Stimulated activated CD8-positive, alpha-beta memory T cell treated with anti-CD3 and anti-CD28 coated beads, Interleukin-2, amount 100 ng/mL, for 1 hour (primary cell): ENCODE measurements at places on chromosomes 3 and 15.

- DNase-seq = no peak
These were observed 88.2 kb downstream of the RPL39L start for GRCh38 chr3:187051066-187051465.

DNA sequence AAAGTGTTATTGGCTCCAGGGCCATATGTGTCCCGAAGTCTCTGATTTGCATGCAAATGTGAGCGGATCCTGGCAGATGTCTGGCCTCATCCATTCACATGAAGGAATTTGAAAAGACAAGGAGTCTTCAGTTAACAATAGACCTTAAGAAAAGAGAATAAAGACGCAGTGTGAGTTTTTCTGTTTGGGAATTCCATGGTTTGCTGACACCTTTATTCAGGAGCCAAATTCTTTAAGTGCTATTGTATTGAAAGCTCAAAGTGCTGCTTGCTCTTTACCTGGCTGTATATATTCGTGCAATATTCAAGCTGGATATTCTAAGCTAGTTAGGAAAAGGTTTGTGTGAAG, 2.2 kb downstream of the LRRN1 start:
- DNase-seq = no peak

DNA sequence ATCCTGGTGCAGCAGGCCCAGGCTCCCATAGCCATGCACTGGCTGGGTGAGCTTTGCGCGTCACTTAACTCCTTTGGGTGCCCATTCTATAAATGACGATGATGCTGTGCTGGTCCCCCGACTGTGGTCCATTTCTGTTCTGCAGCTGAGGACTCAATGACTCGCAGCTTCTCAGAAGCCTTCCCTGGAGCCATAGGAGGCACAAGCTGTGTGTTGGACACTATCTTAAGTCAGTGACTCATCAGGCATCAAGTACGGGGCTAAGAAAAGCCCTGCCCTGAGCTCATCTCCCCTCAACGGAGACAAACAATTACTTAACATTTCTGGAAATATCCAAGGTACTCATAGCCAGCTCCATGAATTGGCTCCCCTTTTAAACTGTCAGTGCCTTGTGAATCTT, 13.8 kb upstream of the MUSTN1 start:
- DNase-seq = no peak

DNA sequence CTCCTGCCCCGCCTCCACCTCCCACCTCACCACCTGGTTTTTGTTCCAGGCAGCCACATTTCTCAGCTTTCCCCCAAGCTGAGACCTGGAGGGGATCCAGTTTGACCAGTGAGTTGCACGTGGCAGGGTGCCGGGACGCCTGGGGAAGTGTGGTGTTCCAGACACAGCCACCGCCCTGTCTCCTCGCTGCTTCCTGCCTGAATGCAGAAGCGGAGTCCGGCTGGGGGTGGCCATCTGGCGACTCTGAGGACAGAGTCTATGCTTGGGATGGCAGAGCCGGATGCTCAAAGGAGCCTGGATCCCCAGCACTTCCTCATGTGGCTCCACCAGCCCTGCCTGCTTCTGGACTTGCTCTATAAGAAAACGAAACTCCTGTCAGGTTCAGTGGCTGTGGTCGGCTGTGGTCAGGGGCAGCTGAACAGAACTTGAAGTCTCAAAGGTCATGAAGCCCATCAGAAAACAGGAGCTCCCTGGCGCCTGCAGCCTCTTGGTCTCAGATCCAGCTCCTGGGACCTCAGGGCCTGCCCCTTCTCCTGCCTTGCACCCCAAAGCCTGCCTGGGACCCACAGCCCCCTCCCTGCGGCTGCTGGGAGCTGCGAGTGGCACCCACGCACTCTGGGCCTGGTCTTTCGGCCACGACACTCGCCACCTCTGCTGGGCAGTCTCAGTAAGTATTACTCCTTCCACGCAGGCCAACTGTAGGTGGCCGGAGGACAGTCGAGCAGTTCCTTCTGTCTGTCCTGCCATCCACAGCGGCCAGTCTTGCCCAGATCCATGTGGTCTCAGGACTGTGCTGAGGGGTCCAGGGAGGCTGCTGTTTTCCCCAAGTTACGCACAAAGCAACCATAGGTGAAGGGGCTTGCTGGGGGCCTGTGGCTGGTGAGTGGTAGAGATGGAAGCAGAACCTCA, 112.8 kb upstream of the MEF2A start:
- DNase-seq = no peak

- peak; percentile 39 for DNase-seq
These were observed 22.1 kb downstream of the ACKR2 start for GRCh38 chr3:42831321-42831713.

DNA sequence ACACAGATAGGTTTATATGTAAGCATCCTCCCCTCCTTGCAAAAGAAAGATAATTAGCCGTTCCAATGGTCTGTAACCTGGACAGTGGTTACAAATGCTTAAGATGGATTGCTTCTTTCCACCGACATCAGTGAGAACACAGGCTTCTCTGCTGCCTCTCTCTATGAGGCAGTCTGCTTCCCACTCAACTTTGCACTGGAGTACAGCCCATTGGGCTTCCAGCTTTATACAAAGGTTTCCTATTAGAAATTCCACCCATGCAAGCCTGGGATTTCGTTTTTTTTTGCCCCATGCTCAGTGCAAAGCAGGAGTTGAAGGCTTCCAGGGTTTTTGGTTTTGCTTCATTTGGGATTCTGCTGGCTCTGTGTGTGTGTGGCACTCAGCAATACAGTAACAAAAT, 47.3 kb upstream of the C3orf22 start:
- no peak for DNase-seq

DNA sequence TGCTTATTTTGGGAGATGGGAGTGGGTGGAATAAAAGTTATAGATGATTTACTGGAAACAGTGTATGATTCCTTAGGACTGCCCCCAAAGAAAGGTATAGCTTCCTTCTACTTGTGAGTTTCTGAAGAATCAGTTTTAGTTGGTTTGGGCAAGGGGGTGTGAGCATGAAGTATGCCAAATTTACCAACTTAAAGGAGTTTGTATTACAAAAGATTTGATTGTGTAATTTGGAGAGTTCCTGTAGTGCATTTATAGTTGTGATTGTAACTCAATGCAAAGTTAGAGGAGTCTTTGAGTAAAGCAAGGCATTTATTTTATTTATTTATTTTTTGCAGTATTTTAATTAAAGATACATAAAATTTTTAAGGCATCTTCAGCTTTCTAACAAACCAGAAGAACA, 42.8 kb downstream of the TSC22D2 start:
- no peak for DNase-seq
